ENCODE measurements at places on chromosomes 16 and 17. TPM values are rescaled to one million over a fixed set of nuclear protein-coding genes. Genes with fewer than 3 reads are reported as not detected.

Gene PMFBP1
- 0.53 TPM for total RNA-seq

Gene SPEM3
- not detected for total RNA-seq

Gene CD300LB
- total RNA-seq, result not detected

Gene CHD9NB
- total RNA-seq, result 2.0 TPM

Gene ABCA6
- 0.38 TPM for total RNA-seq

Gene CCL2
- not detected for total RNA-seq

Gene BMERB1
- 4.5 TPM for total RNA-seq

Gene ANKRD40CL
- not detected for total RNA-seq

Gene NPIPA8
- total RNA-seq, result not detected

Gene PVALEF
- not detected for total RNA-seq

Gene SKAP1
- not detected for total RNA-seq

Gene CES4A
- 1.1 TPM for total RNA-seq

Gene CD79B
- total RNA-seq, result not detected

Gene RBL2
- total RNA-seq, result 22.7 TPM

Gene SLC12A3
- not detected for total RNA-seq

Gene LRRC75A
- not detected for total RNA-seq

Gene IRX3
- total RNA-seq, result 2.1 TPM

Gene CCL5
- total RNA-seq, result 0.26 TPM

Gene SLC16A11
- total RNA-seq, result 0.38 TPM

Gene DCAKD
- 18.2 TPM for total RNA-seq

Gene CCL23
- not detected for total RNA-seq

Gene PTGES3L
- 0.13 TPM for total RNA-seq

Gene CRISPLD2
- 0.53 TPM for total RNA-seq

Gene KRTAP1-5
- not detected for total RNA-seq

Gene TPSG1
- total RNA-seq, result not detected

Gene PTX4
- total RNA-seq, result under 0.01 TPM

Gene P2RX5
- total RNA-seq, result 0.53 TPM

Gene CHAD
- total RNA-seq, result not detected

All from bronchial epithelial cell (primary cell).